ENCODE measurements at places on chromosomes 3 and 15.

GRCh38 chr15:78790027-78790426 is 21.2 kb downstream of the ADAMTS7 start:
- no peak for DNase-seq

- no peak for DNase-seq
These were observed 50.5 kb downstream of the ANP32A start for GRCh38 chr15:68770216-68770615.

DNA sequence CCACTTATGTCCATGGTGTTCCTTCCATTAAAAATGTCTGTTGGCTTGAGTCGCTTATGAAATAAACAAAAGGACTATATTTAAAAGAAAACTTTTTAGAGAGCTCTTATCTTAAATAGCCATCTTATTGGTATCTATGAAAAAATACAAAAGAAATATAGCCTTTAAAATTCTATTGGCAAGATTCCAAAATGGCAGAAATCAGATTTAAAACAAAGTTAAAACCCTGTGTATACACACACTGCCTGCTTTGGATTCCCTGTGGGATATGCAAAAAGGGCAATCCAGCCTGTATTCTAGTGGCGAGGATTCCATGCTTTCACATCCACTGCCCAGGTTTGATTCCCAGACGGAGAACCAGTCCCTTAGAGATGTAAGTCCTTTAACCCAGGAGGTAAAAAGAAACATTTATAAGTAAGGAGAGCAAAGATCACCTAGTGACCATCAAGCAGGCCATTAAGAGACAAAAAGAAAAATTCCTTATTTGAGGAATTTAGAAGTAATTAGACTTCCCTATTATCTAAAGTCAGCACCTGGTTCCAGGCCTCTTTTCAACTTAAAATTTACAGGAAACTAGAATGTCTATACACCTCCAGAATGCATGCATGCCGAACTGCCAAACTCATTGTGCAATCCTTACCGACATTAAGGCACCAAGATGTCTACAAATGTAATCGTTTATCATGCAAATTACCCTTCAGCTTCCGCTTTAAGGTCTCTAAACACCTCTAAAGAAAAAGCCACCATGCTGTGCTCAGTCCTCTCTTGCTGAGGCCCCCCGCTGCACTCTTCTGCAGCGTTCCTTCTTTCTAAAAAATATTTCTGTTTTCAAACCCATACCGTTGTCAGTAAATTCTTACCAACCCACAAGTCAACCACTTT is 69.6 kb upstream of the STRIT1 start:
- DNase-seq: no peak

DNA sequence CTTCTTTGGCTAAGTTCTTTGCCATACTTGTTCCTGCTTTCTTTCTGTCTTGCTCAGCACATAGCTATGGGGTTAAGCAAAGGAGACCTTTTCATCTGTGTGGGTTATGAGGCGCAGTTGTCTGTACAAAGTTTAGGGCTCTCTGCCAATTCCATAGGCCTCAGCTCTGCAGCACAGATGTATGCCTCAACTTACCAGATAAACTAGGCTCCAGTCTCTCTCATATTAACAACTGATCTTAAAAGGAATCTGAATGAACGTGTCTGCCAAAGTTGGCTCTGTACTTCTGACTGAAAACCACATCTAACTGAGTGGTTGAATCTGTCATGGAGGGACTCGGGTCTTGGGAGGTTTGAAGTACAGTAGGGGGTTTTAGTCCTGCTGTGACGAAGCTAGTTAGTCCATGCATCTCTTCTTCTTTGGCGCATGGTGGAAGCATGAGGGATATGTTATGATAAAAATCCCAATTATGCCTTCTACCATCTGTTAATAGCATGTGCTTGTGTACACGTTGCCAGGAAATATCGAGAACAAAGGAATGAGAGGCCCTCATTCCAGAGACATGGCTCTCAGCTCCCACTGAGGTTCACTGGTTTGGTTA is 114.6 kb upstream of the TSC22D2 start:
- DNase-seq: no peak

DNA sequence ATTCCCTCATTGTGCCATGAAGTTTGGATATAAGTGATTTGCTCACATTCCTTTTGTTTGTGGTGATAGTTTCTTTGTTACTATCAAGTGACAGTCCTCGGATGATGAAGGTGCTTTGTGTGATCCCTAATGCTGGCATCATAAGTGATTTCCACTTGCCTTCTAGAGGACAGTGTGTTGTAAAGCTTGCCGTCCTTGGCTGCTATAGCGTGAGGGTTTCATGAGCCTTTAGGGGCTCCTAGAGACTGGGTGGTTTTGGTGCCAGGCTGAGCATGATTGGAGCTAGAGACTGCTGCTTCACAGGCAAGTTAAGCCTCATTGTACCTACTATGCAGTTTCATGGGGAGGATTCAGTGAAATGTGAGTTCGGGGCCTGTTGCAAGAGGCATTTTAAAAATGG is 12.4 kb downstream of the SNRK start:
- no peak for DNase-seq

DNA sequence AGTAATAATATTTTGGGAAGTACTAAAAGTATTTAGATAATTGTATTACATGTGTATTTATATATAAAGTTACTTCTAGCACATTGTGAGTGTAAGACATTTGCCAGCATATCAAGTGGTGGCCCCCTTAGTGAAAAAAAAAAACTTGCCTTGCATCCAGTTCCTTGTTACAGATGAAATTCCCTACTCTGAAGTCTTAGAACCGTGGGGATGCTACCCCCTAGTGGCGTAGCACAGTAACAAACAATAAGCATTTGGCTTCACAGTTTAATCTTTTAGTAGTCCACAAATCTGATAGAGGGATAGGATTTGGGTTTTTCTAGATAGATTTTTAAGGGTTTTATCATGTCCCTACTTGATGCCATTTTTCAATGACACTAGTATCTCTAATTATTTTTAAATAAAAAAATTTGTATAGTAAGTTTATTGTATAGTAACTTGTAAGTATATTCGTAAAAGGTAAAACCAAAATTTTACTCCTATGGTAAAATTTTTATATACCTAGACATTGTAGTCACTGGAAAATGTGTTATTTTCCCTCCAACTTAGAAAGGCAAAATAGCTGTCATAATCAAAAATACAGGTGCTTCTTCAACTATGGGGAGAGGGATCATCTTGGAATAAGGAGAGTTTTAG is 14.3 kb downstream of the SMC4 start:
- DNase-seq: no peak

DNA sequence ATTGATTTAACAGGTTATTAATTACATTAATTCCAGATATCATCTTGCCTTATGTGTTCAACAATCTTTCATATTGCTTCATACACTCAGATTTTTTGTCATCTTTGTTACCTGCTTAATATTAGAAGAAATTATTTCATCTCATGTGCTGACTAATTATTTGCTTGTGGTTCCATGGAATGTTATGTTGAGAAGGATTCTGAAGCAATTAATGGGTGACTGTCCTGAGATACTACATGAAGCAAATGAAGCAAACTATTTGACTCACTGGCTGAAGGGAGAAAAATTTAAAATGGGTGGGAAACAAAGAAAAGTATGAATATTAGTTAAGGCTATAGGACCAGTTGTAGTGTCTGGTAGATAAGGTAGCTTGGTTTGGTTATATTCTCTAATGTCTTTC is 443.8 kb upstream of the EPHA6 start:
- no peak for DNase-seq

- no peak for DNase-seq
These were observed 60.8 kb downstream of the KAT2B start for GRCh38 chr3:20101041-20101440.

DNA sequence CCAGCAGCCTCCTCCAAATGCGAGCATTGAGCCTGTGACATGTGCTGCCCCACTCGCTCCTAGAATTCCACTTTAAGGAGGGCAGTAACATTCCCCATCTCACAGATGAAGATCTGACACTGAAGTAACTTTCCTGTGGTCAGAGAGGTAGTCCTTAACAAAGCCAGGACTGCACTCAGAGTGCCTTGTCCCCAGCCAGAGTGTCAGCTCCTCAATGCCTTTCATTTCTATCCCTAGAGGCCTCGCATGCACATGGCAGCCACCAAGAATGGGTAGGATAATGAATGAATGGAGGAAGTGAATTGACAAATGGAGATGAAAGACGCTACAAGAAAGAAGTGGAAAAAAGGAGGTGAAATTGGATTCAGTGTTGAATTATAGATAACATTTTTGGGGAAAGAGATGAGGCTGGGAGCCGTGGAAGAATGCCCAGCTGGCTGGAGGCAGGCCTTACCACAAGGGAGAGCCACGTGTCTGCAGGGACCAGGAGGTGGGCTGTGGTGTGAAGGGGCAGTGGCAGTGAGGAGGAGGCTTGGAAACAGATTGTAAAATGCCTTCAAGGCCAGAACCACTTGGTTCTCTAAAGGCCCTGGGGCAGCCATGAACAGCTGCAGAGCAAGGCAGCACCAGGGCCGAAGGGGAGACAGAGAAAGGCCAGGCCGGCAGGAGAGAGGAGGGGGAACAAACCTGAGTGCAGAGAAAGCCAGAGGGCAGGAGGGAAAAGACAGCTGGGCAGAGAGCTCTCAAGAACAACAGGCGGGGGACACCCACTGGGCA is 10.4 kb downstream of the CFAP92 start:
- DNase-seq: no peak

- DNase-seq: no peak
These were observed 9.0 kb downstream of the COL6A5 start for GRCh38 chr3:130354430-130354829.

GRCh38 chr3:39751286-39751685 is 58.1 kb upstream of the MYRIP start:
- no peak for DNase-seq

DNA sequence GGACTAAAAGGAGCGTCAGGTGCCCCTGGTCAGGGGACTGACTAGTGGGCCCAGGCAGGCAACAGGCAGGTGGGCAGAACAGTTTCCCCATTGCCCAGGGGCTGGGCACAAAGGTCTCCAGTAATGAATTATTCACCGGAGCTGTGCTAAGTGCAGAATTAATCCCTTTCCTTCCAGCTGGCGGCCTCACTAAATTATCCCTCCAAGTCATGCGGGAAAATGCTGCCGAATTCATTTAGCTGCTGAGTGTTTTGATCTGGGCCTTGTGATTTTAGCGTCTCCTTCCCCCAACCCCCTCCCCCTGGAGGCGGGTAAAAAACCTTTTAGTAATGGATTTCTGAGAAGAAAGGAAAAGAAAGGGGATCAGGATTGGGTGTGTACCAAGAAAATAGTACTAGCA is 47.2 kb downstream of the CCDC33 start:
- DNase-seq: no peak

DNA sequence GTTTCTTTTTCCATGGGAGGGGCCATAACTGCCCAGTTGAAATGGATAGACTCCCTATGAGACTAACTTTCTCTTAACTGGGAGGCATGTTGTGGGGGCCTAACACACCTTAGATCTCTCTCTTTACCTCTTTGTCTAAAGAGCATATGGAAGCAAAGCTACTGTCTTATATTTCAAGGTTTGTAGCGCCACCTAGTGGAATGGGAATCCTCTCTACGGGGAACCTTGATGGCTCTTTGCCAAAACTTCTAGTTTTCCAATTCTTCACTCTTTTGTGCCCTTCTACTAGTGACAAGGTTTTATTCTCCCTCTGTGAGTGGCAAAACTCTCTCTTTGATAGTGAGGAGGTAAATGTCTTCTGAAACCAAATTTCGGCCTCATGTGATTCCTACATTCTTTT is 1030.4 kb upstream of the CADM2 start:
- peak; percentile 2 for DNase-seq

GRCh38 chr15:25481208-25481859 is 42.5 kb upstream of the UBE3A start:
- DNase-seq: no peak

GRCh38 chr15:65916664-65917406 is 47.5 kb downstream of the RAB11A start:
- DNase-seq: peak; percentile 55

DNA sequence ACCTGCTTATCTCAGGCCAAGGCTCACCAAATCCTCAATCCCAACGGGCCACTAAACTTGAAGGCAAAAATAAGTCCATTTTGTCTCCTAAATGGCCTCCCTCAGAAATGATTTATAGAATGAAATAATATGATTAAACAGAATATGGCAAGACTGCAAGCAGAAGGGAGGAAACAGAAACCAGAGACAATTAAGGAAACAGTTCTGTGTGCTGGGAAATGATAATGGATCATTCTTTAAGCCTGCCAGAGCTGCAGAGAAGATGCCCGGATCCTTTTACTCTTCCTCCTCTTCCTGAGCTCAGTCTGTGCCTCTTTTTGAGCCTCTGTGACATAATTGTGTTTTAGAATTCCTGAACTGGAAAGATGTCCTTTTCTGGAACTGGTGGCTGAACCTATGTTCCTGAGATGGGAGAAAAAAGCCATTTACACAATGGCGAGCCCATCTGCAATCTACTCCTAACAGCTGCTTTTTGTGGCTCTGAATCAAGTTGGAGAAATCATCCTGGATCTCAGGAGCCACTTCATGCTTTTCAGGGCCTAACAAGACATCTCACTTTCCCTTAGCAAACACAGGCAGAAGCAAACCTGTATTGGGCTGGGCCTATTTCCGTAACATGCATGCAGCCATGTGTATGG is 2.8 kb upstream of the ABHD2 start:
- no peak for DNase-seq

DNA sequence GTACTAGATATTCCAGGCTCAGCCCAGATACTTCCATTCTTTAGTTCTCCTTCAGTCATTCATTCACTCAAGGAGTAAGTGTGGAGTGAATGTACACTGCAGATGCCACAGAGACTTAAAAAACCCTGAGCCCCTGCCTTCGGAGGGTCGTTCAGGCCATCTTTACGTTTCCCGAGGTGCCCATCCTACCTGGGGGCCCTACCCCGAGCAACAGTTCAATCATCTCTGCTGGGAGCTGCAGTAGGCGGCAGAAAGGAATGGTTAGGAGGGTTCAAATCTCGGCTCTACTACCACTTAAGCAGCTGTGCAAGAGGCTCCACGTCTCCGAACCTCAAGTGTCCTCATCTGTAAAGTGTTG is 613 bp downstream of the SEC13 start:
- no peak for DNase-seq

GRCh38 chr3:122366379-122366749 is 16.7 kb downstream of the MIX23 start:
- no peak for DNase-seq

DNA sequence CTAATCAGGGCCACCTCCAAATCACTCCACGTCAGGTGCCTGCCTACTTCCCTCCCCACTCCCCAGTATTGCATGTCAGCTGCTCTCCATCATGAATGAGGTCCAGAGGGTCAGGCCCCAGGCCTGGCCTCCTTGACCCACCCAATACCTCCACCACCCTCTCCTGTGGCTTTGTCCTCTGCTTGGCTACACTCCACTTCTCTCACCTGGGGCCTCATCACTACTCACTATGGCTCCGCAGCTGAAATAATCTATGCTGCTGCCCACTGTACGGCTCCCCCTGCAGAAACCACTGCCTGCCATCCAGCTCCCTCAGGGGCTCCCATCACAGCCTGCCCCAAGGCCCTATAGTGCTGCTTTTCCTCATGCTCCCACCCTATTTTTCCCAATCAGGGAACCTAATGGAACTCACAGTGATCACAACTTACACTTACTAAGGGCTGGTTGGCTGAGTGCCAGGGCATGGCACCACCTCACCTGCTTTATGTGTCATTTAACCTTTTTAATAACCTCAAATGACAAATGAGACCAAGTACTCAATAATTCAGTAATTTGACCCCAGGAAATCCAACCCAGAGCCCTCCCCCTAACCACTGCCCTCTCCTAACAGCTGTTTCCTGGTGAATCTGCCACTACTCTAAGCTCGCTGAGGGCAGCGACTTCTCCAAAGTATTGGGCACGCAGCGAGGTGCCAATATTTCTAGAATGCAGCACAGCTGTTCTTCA is 2.3 kb downstream of the GORASP1 start:
- no peak for DNase-seq

Measured in GM12891 (cell line).